ENCODE measurements at places on chromosomes 1 and 21. TPM values are rescaled to one million over a fixed set of nuclear protein-coding genes. Genes with fewer than 3 reads are reported as not detected.

The PERM1 gene
- 0.42 TPM for total RNA-seq

The IL6R gene
- total RNA-seq = 44.4 TPM

The TMOD4 gene
- total RNA-seq = 1.5 TPM

The RGS7 gene
- 0.33 TPM for total RNA-seq

DNA sequence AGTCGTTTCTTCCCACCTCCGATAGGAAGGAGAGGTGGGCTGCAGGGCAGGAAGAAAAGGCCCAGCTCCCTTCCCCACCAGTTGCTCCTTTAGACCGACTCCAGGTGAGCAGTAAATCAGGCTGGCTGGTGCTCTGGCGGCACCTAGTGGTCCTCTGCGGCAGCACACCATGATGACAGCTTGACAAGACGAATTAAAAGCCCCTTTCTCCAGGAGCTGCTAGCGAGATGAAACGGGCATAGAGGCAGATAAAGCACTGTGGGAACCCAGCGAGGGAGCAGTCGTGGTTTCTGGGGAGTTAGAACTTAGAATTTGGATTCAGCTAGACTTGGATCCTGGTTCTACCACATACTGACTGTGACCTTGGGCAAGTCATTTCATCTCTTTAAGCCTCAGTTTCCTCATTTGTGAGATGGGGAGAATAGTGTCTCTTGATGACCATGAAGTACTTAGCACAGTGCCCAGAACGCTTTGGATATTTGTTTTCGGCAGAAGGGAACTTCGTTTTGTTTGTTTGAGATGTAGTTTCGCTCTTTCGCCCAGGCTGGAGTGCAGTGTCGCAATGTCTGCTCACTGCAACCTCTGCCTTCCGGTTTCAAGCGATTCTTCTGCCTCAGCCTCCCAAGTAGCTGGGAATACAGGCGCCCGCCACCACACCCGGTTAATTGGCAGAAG is 21.8 kb upstream of the COL9A2 start:
- no peak overlapping the region for H3K27ac ChIP-seq
- H3K27me3 ChIP-seq = no peaks in the 10 kb centered on the region
- H3K4me1 ChIP-seq = no peaks in the 10 kb centered on the region
- H3K4me3 ChIP-seq = no peak overlapping the region
- peak; percentile 94 for DNase-seq

DNA sequence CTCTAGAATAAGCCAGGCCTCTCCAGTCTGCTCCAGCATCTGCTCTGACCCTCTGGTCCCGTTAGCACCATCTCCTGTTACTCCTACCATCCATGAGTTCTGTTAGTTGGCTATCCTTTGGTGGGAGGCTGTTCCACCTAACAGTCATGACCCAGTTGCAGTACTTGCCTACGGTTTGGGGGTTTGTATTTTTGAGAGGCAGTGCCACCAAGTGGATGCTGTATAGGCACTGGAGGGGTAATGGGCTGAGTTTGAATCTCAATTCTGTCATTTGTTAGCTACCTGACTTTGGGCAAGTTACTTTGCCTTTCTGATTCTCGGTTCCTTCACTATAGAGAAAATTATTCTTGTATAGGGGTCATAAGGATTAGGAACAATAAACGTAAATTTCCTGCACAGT is 12.1 kb upstream of the C8B start:
- H3K36me3 ChIP-seq = no peaks in the 10 kb centered on the region
- no peak overlapping the region for H3K27ac ChIP-seq
- H3K4me1 ChIP-seq = no peaks in the 10 kb centered on the region
- DNase-seq = no peak

DNA sequence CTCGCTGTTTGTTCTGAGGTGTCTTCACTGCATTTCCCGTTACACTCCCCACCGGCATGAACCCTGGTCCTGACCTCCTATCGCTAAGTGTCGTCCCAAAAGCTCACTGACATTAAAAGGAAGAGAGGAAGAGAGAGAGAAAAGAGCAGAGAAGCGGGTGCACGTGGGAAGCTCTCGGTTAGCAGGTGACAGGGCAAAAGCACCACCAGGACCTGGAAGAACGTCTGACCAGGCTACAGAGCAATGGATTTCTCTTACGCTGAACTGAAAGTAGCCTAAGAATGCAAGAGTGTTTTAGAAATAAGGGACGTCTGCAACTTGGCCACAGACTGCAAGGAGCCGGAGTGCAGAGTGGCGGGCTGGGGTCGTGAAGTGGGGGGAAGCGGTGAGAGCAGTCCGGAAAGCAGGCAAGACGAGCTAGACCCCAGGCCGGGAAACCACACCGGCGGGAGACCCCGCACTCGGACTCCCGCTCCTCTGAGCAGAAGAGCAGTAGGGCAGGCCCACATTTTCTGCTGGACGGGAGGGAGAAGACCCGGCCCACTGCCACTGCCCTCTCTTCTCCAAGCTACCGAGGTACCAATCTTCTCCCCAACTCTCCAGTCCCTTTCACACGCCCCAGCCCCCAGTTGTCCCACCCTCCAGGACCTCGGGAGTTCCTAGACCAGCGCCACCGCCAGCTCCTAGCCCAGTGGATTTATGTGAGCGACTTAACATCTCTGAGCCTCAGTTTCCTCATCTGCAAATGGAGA is 8.3 kb upstream of the MPZL1 start:
- no peaks in the 10 kb centered on the region for H3K36me3 ChIP-seq
- H3K4me3 ChIP-seq = peak overlapping the region; percentile 63
- H3K4me1 ChIP-seq = peaks cover 7% of the 10 kb centered on the region
- no peaks in the 10 kb centered on the region for H3K27me3 ChIP-seq

DNA sequence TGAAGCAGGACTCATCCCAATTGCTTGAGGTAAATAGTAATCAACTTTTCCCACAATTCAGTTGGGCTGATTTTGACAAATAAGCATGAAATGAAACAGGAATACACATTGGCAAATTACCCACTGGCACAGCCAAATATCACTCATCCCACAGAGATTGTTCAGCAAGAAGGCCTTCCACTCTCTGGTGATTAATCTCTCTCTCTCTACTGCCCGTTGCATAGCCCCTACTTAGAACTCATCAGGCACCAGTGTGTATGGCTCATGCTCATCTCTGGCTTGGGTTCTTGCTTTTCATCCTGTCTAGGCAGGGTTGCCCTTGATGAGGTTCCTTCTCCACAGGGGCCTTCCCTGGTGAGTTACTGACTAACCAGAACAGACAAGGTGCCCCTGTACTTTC is 1.1 kb downstream of the BSDC1 start:
- DNase-seq = no peak
- peak overlapping the region; percentile 92 for H3K27ac ChIP-seq
- no peaks in the 10 kb centered on the region for H3K27me3 ChIP-seq
- H3K4me3 ChIP-seq = peak overlapping the region; percentile 86

DNA sequence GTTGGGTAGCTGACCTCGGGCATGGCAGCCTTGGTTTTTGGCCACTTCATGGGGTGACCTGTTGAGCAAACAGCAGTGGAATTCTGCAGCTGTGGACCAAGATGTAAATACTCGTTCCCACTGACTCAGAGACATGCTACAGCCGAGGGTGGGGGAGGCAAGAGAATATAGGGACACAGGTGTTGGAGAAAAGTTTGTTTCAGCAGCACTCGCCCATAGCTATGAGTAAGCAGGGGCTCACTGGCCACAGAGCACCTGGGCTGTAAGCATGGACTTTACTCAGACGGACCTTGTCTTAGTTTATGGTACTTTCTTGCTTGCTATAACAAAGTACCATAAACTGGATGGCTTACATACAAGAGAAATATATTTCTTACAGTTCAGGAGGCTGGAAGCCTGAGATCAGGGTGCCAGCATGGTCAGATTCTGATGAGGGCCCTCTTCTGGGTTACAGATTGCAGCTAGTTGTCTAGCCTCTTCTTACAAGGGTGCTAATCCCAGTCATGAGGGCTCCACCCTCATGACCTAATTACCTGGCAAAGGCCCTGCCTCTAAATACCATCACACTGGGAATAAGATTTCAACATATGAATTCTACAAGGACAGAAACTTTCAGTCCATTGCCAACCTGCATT is 437.2 kb upstream of the DAB1 start:
- no peak overlapping the region for H3K4me3 ChIP-seq
- no peak overlapping the region for H3K27ac ChIP-seq
- H3K36me3 ChIP-seq = no peaks in the 10 kb centered on the region
- no peaks in the 10 kb centered on the region for H3K27me3 ChIP-seq
- no peaks in the 10 kb centered on the region for H3K4me1 ChIP-seq

- DNase-seq = no peak
- no peak overlapping the region for H3K4me3 ChIP-seq
- H3K27ac ChIP-seq = no peak overlapping the region
Measured at GRCh38 chr1:79398501-79398900, 392.0 kb upstream of the ADGRL4 start.

Data from esophagus muscularis mucosa (tissue), 4 donors.